ENCODE measurements at places on chromosomes 13 and 19.
A peak's percentile ranks its signal among the peaks of the same experiment; 100 is the strongest.

GRCh38 chr19:32824191-32824751, 45.3 kb downstream of the SLC7A9 start:
- DNase-seq = no peak

DNA sequence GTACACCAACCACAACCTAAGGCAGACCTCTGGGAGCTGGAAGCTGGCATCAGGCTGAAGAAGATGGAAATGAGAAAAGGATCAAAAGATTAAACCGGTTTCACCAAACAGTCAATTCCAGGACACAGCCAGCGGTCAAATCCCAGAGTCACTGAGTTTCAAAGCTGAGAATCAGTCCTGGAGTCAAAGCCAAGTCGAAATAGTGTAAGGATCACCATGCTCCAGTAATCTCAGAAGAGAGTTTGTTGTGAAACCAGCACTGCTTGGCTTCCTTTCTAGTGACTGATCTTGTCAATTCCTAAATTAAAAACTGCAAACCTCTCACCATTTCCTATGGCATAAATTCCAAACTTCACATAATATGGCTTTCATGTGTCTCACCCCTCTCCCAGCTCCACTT, 198.8 kb downstream of the GPC6 start:
- no peak for DNase-seq

DNA sequence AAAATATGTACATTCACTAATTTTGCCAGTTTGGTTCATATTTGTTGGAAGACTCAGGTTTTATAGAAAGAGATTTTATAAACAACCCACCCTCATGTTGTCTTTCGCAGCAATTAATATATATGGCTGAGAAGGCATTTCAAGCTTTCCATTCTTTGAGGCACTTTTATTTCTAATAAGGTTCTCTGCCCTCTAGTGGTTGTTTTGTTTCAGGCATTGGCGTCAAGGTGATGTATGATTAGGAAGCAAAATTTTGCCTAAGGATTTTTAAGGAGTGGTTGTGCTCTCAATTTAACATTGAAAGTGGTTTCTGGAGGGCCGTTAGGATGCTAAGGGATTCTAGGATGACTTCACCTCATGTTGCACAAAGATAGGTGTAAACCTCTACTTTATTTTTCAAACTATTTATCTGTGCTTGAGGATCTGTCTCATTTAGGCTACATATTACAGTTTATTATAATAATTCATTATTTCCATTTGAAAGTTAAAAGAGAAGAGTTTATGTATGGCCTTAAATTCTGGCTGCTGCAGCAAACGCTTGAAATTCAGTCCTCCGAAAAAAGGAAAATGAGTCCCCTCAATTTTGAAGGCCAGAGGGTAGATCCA, 35.9 kb downstream of the OXGR1 start:
- DNase-seq = peak; percentile 72

GRCh38 chr19:54573330-54573872, at the start of gene LILRA2:
TSS of gene LILRA2 (plus strand) at chr19:54573790. CDS start at chr19:54573879, 89 bp downstream.
- DNase-seq = no peak

GRCh38 chr13:99730403-99730802, 229.1 kb downstream of the TM9SF2 start:
- DNase-seq = no peak

GRCh38 chr13:97120346-97120745, 101.8 kb upstream of the MBNL2 start:
- DNase-seq = no peak

- peak; percentile 90 for DNase-seq
These were observed 695 bp downstream of the ICAM1 start for GRCh38 chr19:10271543-10272086.

DNA sequence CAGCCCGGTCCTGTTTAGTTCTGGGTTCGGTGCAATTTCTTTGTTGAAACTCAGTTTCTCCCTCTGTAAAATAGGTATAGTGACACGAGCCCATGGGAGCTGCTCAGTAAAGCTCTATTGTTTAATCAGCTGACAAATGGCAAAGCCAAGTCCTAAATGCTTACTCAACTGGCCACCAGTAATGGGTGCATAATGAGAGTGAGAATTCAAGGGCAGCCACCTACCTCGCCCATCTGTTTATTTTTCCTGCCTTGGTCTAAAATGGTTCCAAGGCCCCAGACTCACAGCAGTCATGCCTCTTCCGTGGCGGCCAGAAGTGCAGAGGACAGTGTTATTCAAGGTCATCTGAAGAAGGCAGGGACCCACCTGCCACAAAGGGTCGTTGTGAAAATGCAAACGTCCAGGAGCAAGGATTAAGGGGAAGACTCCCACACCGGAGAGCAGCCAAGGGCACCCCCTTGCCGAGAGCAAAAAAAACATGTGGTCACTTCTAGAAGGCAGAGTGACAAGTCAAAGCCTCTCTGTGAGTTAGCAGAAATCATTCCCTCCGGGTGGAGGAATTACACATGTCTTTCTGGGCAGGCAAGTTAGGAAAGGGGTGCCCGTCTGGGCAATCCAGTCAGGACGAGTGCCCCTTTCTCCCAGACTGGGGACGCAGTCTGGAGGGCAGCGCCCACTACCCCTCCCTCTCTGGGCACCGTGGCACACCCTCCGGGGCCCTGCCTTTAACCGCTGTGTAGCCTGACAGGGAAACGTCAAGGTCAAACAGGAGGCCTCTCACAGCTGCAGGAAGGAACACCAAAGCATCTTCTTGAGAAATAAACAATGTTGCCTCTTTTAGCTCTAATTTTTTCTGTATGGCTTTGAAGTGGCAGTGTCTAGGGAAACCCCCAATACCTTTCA, 186.2 kb downstream of the FOXO1 start:
- DNase-seq = peak; percentile 76

GRCh38 chr13:40484101-40484800, 182.2 kb downstream of the FOXO1 start:
- no peak for DNase-seq

GRCh38 chr13:113589961-113590339, 5.4 kb downstream of the TFDP1 start:
- DNase-seq = no peak

DNA sequence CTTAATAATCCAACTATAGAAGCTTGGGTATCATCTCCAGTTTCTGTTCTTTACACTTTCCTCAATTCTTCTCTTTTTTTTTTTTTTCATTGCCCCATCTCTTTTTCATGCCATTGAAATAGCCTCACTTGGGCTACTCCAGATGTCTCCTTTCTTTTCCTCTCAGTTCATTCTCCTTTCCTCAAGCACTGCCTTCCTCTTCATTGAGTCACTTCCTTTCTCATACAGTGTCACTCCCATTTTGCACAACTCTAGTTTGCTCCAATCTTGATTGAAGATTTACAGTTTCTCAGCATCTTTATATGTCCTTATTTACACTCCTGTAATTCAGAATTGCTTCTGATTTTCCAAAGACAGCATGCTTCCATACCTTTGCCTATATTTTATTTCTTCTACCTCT, 61.3 kb downstream of the IPO5 start:
- no peak for DNase-seq

Measured in NAMALWA (cell line).